AG08395 (cell line): ENCODE measurements at places on chromosomes 1 and 21.
A peak's percentile ranks its signal among the peaks of the same experiment; 100 is the strongest.

DNA sequence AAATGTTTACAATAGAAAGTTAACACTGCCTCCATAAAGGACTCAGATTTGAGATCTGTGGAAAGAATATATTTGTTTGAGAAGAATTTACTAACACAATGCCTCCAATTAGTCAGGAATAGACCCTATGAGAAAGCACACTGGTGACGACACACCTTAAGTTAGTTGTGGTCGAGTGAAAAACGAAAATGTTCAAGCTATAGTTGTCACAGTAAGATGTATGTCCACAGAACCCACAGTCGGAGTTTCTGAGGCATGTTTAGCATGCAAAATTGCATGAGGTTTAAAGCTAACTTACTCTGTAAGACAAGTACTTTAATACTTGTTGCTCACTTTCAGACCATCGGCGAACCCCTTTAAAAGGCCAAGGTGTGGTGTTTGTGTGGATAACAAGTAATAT, 69.9 kb upstream of the SIPA1L2 start:
- DNase-seq = no peak

DNA sequence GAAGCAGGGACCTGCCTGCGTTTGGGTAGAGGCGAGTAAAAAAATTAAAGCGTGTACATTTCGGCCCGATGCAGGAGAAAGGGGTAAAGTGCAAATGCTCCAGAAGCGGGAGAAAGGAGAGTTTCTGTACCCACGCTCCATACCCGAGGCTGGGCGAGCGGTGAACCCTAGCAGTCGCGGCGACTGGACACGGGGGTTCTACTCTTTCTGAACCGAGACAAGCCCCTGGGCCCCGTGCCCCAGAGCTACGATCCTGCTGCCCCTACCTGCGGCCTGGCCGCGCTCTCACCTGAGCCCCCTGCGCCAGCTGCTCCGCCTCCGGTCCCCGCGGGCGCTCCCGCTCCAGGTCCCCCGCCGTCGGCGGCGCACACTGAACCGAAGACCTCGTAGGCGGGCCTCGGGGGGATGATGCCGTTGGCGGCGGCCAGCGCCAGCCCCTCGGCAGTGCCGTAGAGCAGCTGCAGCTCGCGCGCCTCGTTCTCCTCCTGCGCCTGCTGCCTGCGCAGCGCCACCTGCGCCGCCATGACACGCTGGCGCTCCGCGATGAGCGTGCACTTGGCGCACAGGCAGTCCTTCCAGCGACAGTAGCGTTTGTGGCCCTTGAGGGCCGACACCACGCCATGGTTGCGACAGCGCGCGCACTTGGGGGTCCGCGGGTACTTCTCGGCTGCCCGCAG, 2.4 kb downstream of the DMRTA2 start:
- no peak for DNase-seq

DNA sequence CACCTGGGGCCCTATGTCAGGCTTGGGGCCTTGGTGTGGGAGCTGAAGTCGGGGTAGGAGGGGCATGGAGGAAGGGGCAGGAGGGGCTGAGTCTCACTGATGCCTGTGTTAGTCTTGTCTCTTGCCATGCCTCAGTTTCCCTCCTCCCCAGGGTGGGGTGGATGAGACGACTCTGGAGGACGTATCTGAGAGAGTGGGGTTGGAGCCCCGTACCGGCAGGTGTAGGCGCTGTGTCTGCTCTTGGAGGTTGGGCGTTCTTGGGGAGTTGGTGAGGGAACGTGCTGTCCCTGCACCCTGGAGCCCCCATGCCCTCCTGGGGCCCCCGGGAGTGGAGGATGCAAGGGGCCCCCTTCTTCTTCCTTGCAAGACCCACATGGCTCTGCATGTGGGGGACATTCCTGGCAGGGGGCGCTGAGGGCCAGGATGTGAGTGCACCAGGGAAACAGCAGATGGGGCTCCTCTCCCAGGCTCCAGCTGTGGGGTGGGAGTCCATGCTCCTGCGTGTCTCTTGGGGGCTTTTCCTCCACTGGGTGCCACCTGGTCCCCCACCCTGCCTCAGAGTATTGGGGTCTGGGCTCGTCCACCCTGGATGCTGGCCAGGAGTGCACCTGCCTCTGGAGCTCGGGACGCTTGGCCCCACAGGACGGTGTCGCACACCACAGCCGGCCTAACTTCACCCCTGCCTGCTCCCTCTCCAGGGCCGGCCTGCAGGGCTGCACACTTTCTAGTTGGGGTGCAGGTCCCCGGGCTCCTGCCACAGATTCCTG, 1.4 kb upstream of the TNFRSF14 start:
- DNase-seq = no peak

DNA sequence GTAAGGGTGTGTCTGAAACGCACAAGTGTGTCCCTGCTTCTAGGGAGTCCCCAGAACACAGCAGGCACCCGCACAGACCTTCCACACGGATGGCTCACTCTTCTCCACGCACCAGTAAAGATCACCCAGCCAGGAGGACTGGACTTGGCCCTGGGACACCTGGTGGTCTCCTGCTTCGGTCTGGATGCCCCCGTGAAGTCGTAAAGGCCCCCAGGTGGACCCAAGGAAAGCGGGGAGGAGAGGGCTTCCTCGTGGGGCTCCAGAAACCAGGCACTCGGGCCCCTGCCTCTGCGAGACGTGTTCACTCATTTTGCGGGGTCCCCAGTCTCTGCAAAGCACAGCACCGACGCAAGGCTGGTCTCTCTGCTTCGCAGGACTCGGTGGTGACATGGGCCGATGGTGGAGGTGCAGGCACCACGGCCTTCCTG, 20.2 kb upstream of the COL6A2 start:
- DNase-seq = no peak

DNA sequence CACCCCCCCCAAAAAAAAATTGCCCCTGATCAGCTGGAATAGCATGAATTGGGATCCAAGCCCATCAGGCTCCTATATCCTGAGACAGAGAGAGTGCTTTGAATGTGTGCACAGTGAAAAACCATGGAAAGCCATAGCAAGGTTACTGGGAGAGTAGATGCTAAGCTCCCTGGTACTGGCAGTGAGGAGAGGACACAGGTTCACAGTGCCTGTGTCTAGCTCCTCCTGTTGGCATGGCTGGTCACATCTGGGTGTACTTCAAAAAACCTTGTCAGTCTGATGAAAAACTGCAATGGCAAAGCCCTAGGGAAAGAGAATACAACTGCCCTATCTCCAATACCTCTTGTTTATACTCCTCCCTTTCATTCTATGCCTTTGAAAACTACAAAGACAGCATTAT, 12.9 kb downstream of the COPA start:
- no peak for DNase-seq

DNA sequence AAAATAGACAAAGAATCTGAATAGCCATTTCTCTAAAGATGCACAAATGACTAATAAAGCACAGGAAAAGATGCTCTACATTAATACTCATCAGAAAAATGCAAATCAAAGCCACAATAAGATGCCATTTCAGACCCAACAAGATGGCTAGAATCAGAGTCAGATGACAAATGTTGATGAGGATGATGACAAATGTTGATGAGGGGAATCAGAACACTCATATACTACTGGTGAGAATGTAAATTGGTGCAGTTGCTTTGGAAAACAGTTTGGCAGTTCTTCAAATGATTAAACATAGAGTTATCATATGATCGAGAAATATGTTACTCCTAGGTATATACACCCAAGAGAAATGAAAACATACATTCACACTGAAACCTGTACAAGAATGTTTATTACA, 33.9 kb downstream of the LRRC40 start:
- no peak for DNase-seq

- no peak for DNase-seq
Measured at GRCh38 chr1:113858418-113858817, 13.1 kb downstream of the PTPN22 start.

GRCh38 chr1:17816511-17816910, 61.4 kb downstream of the ACTL8 start:
- no peak for DNase-seq

GRCh38 chr1:226816576-226816975, 53.8 kb upstream of the PSEN2 start:
- DNase-seq = peak; percentile 43

DNA sequence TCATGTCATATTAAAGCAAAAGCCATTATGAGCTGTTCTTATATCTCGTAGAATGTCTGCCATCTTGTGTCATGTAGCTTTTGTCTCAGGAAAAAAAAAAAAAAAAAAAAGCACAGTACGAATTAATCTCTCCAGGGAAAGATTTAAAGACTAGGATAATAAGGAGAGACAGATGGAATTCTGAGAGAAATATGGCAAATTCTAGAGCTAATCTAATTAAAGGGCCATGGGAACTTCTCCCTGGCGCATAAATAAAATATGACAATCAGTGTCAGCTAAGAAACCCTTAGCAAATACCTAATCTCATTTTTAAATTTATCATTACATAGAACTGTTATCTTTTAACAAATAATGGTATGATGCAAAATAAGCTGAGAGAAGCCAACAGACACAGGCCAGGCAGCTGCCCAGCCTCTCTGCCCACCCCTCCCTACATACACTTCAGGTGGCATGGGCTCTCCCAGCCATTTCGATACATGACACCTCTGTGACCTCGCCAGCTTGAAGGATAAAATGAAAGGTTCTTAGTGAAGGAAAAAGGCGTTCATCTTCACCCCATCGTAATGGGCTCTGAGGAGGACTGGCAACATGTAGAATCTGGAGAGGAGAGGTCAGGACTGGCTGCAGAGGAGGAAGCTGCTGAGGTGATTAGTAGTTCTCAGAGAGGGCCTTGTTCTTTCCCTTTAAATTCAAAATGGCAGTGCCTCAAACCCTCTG, 39.8 kb downstream of the DISC1 start:
- no peak for DNase-seq

DNA sequence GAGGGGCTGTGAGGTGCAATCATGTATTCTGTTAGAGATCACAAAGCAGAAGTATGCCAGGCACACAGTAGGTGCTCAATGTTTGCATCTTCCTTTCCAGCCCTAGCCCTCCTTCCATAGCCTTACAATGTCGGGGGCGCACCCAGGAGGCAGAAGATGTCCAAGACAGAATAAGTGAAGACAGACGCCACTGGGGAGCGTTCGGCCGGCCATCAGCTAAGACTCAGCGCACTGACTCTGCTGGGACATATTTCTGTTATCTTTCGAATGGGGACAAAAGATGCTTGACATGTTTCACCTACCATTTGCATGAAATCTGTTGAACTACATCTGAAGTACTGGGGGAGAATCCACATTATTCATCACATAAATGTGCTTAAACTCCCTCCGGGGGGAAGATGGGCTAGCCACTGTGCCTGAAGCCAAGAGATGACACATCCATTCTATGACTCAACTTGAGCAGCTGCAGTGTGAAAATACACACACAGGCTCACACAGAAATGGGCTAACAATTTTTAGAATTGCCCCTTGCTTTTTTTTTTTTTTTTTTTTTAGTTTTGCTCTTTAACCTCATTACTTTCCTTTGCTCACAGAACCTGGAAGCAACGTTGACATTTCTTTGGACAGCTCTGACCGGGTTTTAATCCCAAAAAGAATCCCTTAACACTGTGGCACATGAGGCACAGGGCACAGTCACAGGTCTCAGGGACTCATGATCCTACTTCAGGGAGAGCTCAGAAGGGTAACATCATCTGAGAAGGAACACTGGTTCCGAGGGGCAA, 7.9 kb downstream of the TIAM1 start:
- peak; percentile 89 for DNase-seq
